ENCODE measurements at places on chromosomes 3 and 15.

- DNase-seq = no peak
Measured at GRCh38 chr3:46348823-46349482, 5.0 kb upstream of the CCR2 start.

- DNase-seq = no peak
Measured at GRCh38 chr15:70569091-70569713, 194.2 kb downstream of the UACA start.

DNA sequence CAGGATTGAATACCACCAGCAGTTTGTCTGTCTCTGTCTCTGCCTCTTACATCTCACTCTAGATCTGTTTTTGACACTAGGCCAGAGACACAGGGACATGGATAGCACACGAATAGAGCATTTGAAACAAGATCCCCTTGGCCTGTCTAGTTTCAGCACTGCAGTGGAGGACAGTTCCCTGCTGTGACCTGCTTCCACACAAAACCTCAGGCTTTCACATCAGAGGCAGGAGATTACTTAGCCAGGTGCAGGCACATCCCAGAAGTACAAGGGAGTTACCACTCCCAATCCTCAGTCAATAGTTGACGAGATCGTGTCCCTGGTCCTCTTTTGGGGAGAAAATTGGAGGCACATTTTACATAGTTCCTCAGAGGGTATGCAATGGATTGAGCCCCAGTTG is 34.0 kb upstream of the CCK start:
- DNase-seq = no peak

DNA sequence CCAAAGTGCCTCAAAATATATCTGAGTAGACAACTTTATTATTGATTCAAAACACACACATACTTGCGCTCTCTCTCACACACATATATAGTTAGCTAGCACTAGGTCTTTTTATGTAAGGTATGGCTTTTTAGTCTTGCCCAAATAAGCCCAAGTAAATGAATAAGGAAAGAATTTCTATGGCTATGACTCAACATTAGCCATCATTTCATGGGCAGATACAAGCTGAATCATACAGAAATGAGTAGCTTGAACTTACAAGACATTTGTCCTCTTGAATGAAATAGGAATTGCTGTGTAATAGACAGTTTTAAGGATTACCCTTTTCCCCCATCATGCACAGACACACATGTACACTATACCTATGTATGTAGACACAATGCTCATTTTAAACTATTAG is 4.9 kb downstream of the CADPS start:
- no peak for DNase-seq

DNA sequence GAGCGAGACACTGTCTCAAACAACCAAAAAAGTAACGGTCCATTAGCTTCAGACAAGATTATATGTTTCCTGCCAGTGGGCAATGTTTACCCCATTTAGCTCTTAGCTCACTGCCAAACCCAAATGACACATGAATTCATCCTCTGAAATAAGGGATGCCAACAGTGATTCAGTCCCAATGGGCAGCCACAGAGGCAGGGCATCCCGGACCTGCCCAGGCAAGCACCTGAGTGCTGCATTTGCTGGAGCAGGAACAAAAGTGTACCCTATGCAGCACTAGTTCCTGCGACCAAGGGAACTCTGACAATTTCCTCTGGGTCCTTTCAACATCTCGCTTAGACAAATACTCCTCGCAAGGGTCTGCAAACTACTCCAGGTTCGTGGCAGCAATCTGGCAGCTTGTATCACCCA is 8.0 kb downstream of the IP6K2 start:
- no peak for DNase-seq

DNA sequence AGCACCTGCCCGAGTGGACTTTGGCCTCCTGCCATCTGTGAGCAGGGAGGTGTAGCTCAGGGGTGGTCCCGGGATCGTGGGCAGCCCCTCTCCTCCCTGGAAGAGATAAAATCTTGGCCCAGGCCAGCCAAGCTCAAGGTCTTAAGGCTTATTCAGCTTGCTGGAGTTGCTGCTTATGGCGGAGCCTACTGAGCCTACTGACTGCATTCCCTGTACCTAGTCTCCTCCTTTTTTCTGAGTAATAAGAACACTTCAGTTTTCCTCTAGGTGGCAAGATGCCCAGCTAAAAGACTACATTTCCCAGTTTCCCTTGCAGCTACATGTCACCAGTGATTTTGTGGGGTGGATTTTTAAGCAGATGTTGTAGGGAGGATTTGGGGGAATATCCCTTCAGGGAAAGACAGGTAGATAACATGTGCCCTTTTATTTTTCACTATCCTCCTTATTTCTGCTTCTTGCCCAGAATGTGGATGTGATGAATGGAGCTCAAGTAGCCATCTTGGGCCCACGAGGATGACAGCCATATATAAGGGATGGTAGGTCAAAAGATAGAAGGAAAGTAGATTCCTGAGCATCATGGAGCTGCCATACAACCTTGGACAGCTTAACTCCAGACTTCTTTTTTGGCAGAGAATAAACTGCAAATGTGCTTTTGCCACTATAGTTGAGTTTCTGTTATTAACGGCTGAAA is 41.4 kb upstream of the INSYN1 start:
- DNase-seq = no peak

DNA sequence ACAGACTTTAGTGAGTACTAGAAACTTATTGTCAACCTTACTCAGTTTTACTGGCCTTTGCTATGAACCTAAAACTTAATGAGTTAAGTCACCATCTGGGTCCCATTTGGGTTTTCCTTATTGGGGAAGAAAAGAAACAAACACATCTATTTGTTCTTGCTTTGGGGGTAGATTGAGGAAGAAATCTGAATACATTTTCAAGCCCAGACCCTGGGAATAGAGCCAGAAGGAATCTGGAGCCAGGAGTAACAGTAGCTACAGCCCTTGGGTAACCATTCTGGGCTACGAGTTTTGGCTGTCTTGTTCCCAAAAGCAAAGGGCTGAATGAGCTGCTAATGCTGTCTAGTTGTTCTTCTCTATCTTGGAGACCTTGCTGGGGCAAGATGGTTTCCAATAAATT is 16.5 kb downstream of the SLC12A1 start:
- no peak for DNase-seq

DNA sequence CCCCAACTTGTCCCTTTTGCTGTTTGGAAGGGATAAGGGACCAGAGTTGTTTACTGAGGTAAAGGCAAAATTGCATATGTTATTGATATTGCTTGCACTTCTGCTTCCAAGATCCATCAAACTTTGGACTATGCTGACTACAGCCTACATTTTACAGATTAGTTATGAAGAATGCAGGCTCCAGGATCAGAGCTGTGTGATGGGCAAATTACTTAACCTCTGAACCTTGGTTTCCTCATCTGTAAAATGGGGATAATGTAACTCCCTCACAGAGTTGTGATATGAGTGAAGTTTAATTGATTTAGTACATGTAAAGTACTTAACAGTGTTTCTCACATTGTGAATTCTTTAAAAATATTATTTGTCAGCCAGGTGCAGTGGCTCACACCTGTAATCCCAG is 15.9 kb downstream of the FAIM start:
- no peak for DNase-seq

DNA sequence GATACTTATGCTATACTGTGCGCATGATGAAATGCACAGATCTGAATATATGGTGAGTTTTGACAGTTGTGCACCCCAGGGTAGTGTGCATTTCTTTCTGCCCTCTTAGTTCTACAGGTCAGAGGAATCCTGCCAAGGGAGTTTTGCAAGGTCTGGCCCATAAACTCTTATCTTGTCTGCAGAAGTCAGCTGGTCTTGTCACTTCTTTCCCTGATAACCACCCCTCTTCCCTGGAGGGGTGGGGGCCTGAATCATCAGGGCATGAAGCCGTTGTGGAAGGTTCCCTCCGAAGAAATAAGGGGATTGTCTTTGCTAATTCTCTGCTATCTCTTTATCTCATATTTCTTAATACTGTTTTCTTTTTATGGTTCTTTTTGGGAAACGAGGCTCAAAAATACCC is 30.4 kb downstream of the TRIM71 start:
- DNase-seq = no peak

DNA sequence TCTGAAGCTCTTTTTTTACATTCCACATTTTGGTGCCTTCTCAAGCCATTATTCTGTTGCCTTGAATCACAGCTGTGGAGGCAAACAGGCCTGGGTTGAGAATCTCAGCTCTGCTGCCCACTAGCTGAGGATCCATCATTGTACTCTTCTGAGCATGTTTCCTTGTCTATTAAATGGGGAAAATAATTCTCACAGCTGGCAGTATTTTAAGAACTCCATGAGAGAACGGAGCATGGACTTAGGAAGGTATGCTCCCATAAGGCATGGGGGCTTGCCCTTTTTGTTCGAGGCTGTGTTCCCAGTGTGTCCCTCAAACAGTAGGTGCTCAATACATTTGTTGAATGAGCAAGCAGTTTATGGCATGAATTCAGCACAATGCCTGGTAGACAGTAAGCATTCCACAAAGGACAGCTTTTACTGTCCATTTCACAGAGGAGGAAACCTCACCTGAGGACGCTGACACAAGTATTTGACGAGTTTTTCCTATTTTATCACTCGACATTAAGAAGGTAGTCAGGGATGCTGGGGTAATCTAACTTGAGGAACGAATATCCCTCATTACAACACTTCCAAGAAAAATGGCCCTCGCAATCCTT is 2.1 kb upstream of the PTPRG start:
- DNase-seq = no peak

- no peak for DNase-seq
Measured at GRCh38 chr15:44883199-44883877, 73.1 kb upstream of the TERB2 start.

DNA sequence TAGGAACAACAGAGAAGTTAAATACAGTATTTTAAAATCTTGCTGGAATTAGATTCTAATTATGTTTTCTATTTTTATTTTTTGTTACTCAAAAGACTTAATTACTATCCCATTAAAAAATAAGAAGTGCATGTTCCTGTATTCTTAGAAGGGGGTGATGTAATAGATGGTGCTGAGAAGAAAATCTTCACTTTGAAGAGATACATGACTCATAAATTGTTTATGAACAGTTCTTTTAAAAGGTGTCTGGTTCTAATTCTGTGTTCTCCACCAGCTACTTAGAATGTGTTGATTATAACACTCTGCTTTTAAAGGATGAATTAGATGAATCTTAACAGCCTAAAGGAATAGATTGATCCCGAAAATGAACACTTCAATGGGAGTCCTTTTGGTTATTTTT is 8.2 kb downstream of the RCN2 start:
- DNase-seq = no peak

DNA sequence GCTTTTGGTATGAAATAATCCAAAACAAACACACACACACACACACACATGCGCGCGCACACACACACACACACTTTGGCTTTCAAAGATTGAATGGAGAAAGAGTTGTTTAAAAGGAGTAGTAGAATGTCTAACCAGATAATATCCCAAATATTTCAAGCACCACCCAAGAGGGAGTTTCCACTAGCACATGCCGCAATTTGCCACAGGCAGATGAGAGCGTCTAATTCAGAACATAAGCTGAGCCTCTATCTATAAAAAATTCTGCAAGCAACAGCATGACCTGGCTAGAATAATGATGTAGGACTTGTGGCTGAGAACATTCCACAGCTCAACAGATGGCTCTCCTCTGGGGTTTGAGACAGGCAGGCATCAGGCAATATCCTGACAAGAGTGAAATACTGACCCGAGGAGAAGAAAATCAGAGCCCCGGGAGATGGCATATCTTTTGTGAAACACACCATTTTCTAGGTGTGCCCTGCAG is 302.5 kb upstream of the GADL1 start:
- DNase-seq = no peak

DNA sequence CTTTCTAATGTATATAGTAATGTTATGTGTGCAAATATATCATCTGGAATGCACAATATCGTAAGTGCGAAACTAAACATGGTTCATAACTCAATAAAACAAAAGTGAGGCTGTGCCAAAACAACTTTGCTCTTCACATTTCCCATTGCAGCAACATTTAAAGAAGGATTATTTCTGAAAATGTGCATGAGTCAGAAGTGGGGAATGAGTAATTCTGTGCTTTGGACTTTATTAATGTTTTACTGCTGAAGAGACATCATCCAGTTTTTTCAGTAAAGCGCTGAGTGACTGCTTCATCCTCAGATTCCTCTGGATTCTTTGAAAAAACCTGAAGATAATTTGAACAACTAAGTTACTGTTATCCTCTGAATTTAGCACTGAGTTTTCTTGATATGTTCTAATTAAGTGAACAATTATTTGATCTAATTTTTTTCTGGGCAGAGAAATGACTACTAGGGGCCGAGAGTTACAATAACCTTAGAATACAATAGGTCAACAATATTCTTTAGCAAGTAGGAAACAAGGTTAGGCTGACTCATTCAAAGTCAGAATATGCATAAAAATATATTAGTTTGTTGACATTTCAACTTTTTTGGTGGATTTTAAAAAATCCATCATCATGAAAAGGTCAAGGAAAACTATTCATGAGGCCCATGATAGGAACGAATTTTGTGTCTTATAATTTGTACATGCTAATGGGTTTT is 20.0 kb upstream of the PLCL2 start:
- DNase-seq = no peak

GRCh38 chr3:143413372-143413771 is 293.8 kb downstream of the CHST2 start:
- no peak for DNase-seq

- DNase-seq = no peak
Measured at GRCh38 chr3:72591522-72592421, 256.5 kb downstream of the SHQ1 start.

DNA sequence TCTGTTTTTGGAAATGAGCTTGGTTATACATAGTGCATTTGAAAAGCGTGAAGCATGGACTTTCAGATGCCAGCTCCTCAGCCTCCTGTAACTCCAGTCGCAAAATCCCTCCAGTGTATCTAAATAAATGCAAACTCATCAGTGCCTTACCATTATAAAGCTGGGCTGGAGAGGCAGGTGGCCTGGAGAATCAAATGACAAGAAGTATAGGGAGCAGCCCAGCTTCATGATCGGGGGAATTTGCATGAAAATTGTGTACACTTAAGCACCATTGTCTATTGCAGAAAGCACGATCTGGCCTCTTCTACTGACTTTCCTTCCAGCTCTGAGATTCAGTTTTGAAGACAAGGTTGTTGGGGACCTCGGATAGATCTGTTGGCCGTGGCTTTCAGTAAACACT is 71.7 kb downstream of the IGF1R start:
- no peak for DNase-seq

DNA sequence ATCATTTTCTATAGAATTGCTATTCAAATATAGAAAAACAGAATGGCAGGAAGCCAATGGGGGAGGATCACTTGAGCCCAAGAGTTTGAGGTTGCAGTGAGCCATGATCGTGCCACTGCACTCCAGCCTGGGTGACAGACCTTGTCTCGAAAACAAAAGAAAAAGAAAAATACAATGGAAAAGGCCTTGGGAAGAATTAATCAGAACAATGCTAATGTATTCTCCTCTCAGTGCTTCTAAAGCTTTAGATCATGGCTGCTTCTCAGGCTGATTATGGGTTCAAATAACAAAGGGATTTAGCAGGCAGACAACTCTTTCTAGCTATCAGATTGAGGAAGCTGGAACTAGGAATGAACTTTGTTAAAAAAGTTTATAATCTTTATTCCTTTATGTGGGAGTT is 115.8 kb downstream of the PDCD6IP start:
- no peak for DNase-seq

GRCh38 chr3:11587766-11588165 is 55.9 kb downstream of the VGLL4 start:
- no peak for DNase-seq
